ENCODE measurements at places on chromosomes 5 and 9.

GRCh38 chr5:1032011-1032410, 23.4 kb downstream of the NKD2 start:
- DNase-seq: no peak

DNA sequence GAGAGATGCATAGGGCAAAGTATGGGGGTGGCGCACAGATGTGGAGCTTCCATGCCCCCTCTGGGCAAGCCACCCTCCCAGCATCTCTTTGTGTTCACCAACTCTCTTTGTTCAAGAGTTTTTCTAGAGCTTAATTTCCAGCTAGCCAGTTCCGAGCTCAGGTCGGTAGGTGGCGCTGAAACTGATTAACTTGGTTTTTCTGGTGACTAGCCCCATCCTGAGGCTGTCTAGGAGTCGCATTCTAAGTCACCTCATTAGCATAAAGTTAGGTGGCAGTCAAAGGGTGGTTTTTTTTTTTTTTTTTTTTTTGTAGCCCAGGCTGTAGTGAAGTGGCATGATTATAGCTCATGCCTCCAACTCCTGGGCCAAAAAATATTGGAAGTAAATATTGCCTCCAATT, 476.4 kb downstream of the KDM4C start:
- no peak for DNase-seq

DNA sequence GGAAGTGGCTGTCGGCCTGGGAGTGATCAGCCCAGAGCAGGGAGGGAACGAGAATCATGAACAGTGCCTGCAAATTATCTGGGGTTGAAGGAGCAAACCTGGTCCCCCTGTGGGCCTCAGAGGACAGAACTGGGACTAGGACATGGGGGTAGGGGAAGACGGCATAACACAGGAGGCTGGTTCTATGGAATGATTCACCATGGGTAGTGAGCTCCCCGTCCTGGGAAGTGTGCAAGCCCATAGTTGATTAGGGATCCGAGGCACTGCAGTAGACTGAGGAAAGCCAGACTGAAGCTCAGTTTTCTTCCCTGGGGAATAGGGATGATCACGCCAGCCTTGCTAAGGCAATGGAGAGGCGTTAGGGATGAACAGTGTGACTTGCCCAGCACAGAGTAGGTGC, 5.6 kb downstream of the ADGRD2 start:
- no peak for DNase-seq

- no peak for DNase-seq
These were observed 43.0 kb upstream of the UBAC1 start for GRCh38 chr9:136004219-136004618.

DNA sequence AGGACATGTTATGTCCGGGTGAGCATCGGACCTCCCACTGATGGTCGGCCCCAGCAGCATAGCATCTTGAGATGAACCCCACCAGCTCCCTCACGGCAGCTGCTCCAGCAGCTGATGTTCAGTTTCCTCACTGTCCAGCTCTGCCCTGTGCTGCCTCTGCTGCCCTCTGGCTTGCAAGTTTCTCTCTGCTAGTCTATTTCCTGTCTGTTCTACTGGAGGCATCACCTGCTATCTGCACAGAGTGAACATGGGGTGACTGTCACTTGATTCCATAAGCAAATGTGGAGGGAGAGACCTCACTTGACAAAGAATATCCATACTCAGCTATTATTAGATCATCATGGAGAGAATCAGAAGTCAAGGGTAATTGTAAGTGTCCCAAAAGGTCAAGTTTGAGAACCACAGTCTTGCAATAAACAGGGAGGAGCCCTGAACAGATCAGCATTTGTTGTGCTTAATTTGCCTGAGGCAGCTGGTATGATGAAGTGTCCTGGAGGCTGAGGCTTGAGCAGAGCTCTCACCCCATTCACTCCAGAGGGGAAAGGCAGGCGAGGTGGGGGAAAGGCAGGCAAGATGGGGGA, 702.8 kb downstream of the SEMA5A start:
- no peak for DNase-seq

GRCh38 chr9:73034962-73035361, 82.1 kb upstream of the ALDH1A1 start:
- no peak for DNase-seq

- no peak for DNase-seq
These were observed 364 bp downstream of the RPS6 start for GRCh38 chr9:19379697-19380046.

DNA sequence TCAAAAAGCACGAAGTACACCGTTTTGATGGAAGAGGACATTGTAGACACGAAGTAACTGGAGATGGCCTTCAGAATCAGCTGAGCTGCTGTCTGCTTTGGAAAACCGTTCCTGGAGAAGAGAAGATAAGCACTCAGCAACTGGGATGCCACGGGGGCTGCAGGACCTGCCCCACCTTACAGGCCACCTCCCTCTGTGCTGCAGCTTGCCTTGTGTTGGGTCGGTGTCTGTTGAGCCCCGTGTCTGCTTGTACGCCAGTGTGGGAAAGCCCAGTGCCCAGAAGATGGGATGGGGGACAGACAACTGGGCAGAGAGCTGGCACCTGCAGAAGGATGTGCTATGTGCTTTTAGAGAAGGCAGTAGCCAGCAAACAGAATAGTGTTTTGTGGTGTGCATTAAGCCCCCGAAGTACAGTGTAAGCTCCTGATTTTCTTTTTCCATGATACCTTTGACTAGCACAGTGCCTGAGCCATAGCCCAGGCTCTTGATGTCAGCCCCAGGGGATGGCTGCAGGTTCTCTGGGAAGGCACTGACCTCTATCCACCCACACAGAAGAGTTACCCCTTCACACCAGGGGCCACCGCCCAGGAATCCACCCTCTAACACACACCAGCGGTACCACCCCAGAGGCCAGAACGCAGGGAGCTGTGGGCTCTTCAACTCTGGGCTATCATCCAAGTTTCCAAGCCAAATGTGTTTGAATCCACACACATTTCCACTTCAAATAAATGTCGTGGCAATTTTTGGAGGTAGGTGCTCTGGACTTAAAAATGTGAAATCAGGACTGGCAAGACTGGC, 63.8 kb downstream of the MACROH2A1 start:
- DNase-seq: no peak

All from CD14-positive monocyte (primary cell).